ENCODE measurements at places on chromosomes 3 and 15.
A peak's percentile ranks its signal among the peaks of the same experiment; 100 is the strongest.

DNA sequence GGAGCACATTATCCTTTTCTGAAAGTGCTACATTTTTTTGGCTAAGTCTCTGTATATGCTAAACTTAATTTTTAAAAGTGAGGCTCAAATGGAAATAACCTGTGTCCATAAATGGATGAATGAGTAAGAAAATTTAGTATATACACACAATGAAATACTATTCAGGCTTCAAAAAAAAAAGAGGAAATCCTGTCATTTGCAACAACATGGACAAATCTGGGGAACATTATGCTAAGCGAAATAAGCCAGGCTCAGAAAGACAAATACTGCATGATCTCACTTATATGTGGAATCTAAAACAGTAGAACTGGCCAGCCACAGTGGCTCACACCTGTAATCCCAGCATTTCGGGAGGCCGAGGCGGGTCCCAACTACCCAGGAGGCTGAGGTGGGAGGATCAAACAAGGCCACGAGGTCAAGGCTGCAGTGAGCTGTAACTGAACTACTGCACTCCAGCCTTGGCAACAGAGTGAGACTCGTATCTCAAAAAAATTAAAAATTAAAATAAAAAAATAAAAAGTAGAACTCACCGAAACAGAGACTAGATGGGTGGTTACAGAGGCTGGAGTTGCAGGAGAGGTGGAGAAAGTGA, 25.8 kb downstream of the CCDC12 start:
- no peak for DNase-seq

DNA sequence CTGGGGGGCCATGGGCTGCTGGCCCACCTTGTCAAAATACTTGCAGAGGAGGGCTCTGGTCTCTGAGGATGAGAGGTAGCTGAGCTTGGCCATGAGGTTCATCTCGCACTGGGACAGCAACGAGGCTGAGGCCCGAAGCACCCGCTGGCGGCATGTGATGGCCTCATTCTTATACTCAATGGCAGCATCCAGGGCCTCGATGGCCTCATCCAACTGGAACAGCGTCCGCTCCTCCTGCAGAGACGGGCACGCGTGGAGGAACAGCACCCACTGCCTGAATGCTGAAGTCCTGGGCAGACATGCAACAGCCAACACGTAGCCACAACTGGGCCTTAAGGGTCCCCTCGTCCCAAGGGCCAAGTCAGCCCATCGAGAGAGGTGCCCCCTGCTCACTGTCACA, 25.0 kb downstream of the KIF7 start:
- no peak for DNase-seq

DNA sequence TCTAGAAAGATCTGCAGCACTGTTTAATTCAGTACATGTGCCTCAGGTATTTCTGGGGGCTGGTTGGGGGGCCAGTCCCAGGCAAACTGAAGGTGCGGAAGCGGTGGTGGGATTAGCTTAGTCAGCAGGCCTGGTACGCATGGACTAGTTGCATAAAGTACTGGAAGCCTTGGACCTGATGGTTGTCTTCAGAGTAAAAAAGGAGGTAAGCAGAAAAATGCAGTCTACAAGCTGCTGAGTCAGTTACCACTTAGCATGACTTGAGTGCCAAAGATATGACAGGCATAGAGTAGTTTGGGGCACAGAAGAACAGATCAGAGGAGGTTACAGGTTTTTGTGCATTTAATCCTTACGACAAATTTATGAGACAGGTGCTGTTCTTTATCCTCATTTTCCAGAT, 19.9 kb upstream of the GOLGA8J start:
- DNase-seq, result no peak

DNA sequence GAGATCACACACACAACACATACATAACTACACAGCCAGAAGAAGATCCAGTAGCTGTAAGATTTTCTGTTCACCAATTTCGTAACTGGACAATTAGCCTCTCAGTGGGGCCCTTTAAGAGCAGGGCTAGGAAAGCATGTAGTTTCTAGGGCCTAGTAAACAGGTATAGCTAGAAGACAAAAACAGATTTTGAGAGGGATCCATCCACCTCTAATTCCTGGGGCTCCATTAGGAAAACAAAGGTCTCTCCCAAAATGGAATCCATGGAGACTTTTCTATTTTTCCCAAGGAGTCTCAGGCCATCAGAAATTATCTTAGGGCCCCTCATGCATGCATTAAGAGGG, 10.5 kb downstream of the KIF15 start:
- no peak for DNase-seq

DNA sequence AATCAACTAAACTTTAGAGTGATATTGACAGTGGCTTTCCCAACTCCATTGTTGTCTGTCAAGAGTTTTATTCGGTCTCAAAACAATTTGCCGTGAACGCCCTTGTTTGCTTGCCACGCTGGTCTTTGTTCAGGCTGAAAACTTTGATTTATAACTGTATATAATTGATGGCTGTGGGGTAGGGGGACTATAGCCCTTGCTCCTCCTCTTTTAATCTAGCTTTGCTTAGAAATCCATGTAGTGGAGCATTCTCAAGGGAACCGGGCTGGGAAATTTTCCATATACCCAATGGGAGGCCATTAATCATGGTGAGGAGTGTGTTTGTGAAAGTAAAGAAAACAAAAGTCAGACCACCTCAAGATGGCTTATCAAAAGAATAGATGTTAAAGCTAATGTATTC, 339.8 kb upstream of the RARB start:
- DNase-seq, result no peak

DNA sequence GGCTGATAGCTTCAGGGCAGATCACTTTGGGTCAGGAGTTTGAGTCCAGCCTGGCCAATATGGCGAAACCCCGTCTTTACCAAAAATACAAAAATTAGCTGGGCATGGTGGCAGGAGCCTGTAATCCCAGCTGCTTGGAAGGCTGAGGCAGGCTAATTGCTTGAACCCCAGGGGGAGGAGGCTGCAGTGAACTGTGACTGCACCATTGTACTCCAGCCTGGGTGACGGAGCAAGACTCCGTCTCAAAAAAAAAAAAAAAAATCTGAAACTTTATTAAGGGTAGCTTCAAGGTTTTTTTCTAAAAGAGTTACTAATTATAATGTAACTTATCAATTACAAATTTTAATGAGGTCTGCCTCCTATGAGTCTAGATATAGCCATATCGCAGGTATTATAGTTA, 5.1 kb downstream of the NECTIN3 start:
- no peak for DNase-seq

- DNase-seq, result no peak
These were observed 7.9 kb upstream of the RTP3 start for GRCh38 chr3:46489875-46490274.

DNA sequence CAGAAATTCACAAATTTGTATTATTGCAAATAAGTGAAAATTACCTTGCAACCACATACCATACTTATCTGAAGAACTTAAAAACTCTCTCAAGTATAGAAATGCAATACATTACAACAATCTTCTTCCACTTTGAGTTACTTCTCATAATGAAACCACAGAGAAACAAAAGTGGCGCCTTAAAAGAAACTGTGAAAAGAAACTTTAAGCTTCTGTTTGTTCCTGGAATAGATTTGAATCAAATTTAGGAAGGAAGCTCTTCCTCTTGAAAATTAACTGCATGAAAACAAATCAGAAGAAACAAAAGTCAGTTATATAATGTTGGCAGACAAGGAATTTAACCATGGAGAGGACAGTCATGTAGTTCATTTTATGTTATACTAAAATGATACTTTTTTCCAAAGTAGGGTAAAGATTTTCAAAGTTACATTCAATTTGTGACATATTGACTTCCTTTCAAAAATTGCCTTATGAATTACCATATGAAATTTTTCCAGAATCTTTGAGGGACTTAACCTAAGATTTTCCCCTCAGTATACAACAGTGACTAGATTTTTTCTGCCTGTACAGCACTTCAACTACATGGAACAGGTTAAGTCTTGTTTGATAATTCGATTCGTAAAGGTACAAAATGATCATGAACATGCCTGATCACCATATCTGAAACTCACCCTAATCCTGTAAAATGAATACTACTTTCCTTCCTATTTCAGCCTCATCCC, 57.6 kb upstream of the TNFSF10 start:
- DNase-seq, result no peak

- no peak for DNase-seq
These were observed 52.4 kb upstream of the CMSS1 start for GRCh38 chr3:99765042-99765942.

GRCh38 chr3:61532739-61533500, 28.5 kb upstream of the PTPRG start:
- no peak for DNase-seq

DNA sequence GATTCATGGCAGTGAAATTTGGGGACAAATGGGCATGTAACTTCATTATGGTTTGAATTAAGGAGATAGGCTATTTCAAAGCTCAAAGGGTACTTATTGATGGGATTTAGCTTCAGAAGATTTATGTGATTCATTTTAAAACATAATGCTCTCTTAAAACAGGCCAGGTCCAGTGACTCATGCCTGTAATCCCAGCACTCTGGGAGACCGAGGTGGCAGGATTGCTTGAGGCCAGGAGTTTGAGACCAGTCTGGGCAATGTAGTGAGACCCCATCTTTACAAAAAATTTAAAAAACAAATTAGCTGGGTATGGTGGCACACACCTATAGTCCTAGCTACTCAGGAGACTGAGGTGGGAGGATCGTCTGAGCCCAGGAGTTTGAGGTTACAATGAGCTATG, 11.5 kb downstream of the THAP10 start:
- no peak for DNase-seq

GRCh38 chr3:51620543-51620942, 50.5 kb upstream of the TEX264 start:
- DNase-seq, result no peak

- DNase-seq, result no peak
These were observed 1.3 kb upstream of the LRRC58 start for GRCh38 chr3:120350401-120350941.

- no peak for DNase-seq
These were observed at the start of gene TNFAIP8L3 for GRCh38 chr15:51094606-51095569. Gene TNFAIP8L3, minus strand, starts transcription at chr15:51094906. Its CDS starts 311 bp downstream, at chr15:51094595.

DNA sequence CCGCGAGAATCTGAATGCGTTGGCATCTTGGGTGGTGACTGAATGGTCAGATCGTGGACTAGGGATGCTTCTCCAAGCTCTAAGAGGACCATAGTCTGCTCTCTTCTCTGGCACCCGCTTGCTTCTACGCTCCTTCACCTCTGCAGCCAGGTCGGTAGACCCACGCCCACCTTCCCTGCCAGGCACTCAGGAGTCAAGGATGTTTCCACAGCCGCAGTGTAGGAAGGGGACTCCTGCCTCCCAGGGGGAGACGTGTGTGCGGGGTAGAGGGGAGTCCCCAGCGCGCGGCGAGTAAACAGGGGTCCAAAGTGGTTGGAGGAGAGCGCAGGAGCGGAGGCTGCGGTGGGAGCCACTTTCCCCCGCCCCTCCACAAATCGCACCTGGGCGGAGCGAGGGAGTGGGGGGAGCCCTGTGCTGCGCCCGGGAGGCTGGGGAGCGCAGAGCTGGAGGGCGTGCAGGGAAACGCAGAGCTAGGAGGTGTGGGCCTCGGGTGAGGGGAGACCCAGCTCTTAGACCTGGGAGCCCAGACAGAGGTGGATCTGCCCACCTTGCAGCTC, 1.7 kb downstream of the LRRC3B start:
- DNase-seq, result no peak

GRCh38 chr15:72474466-72474911, 359 bp downstream of the ARIH1 start:
- DNase-seq, result no peak

DNA sequence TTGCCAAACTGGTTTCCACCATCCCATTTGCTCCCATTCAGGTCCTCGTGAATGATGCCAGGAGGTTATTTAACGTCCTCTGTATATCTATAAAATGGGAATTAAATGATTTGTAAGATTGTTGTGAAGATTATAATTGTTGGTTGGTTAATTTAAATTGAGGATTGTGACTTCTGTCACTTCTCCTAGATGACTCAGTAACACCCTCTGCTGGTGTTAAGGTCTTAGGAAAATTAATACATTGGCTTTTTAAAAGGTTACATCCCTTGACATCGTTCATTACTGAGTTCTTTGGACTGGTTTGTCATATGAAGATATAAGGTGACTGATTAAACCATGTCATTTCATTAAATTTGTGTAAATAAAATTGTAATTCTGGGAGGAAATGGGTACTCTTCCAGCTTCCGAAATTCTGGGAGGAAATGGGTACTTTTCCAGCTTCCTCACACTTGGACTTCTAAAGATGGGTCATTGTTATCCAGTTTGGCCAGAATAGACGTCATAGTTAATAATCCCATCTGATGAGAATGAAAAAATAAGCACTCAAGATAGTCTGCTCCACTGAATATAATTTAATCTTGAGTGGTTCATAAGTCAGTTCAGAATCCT, 33.3 kb upstream of the PAQR5 start:
- DNase-seq, result no peak

GRCh38 chr3:55721716-55722484, 234.8 kb upstream of the WNT5A start:
- no peak for DNase-seq

- DNase-seq, result no peak
These were observed 84.5 kb upstream of the STT3B start for GRCh38 chr3:31448035-31448881.

- DNase-seq, result no peak
These were observed 19.2 kb upstream of the UBE2Q2 start for GRCh38 chr15:75823860-75824613.

GRCh38 chr3:30741889-30742288, 135.5 kb downstream of the TGFBR2 start:
- no peak for DNase-seq

DNA sequence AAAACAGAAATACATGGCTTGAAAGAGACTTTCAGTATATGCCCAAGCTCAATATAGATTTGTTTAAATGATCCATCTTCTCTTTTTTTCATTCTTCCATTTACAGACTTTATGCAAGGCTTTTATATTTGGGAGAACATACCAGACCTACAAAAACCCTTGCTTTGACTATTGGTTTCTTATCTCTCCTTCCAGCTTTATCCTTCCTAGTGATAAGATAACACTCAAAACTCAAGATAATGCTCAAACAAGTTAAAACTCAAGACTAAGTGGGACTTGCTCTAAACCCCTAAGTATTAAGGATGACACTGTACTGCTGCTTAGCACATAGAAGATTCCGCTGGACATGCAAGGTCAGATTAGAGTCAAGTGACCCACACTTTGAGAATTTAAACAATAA, 8.0 kb downstream of the TUSC7 start:
- DNase-seq, result no peak

DNA sequence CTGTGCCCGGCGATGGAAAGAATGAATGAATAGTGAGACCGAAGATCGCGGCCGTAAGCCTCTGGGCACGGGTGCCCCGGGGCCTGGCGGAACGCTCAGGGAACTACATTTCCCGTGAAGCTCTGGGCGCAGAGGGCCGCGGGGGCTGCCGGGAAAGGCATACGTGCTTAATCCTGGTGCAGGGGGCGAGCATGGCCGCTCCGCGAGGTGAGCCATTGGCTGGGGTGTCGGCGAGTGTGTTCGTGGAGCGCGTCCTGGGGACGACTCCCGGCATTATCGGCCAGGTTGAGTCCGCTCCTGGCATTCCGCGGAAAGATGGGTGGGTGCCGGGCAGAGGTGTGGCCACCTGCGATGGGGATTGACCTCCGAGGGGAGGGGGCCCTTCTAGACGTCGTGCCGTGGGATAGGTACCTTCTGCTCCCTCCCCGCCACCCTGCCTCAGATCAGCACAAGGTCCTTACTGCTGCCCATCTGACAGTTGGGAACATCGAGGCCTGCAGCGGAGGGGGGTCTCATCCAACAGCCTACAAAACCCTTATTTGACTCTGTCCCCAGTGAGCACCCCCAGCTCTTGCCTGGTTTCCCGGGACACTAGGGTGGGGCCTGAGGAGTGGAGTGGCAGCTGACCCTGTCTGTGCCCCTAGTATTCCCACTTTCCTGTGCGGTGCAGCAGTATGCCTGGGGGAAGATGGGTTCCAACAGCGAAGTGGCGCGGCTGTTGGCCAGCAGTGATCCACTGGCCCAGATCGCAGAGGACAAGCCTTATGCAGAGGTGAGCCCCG, at the start of gene MPI:
Gene MPI, plus strand, starts transcription at position 160 of the 782 bp plus-strand sequence. Its CDS starts 32 bp downstream, at position 192.
- DNase-seq, result peak; percentile 82

Data from activated CD4-positive, alpha-beta T cell treated with anti-CD3 and anti-CD28 coated beads for 4 hours (primary cell).